ENCODE measurements at places on chromosomes 2 and 18.

- no peak for DNase-seq
These were observed 227.0 kb upstream of the SIX2 start for GRCh38 chr2:45236268-45236667.

GRCh38 chr18:25830787-25831186, 259.6 kb downstream of the SS18 start:
- no peak for DNase-seq

DNA sequence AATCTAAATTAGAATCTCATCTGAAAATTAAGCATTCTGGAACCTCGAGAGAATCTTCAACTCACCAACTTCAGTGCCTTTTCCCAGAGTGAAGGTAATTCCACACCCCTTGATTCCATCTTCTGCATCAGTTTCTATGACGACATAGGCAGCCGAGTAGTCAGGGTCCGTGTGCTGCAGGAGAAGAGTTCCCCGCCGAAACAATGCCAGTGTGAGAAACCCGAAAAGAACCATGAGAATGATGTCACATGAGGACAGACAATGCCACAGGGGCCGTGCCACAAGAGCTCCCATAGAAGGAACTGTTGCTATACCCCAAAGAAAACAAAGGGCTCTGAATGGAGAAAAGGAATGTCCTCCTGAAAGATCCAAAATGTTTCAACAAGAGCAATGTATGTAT, 6.0 kb downstream of the ENOSF1 start:
- DNase-seq = no peak

- no peak for DNase-seq
These were observed 52.7 kb downstream of the ABCB11 start for GRCh38 chr2:168978461-168978861.

GRCh38 chr2:206176901-206177300, 17.2 kb downstream of the EEF1B2 start:
- DNase-seq = no peak

DNA sequence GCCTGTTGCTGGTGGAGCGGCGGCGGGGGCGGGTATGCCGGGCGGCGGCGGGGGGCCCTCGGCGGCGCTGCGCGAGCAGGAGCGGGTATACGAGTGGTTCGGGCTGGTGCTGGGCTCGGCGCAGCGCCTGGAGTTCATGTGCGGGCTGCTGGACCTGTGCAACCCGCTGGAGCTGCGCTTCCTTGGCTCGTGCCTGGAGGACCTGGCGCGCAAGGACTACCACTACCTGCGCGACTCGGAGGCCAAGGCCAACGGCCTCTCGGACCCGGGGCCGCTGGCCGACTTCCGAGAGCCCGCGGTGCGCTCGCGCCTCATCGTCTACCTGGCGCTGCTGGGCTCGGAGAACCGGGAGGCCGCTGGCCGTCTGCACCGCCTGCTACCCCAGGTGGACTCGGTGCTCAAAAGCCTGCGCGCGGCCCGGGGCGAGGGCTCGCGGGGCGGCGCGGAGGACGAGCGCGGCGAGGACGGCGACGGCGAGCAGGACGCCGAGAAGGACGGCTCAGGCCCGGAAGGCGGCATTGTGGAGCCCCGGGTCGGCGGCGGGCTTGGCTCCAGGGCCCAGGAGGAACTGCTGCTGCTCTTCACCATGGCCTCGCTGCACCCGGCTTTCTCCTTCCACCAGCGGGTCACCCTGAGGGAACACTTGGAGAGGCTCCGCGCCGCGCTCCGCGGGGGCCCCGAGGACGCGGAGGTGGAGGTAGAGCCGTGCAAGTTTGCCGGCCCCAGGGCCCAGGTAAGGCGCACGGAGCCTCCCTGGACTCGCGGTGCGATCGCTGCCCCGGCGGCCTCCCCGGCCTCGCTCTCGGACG, 1.0 kb downstream of the ZCCHC2 start:
- DNase-seq = no peak

- no peak for DNase-seq
These were observed 148.6 kb downstream of the HAUS1 start for GRCh38 chr18:46252759-46253158.

DNA sequence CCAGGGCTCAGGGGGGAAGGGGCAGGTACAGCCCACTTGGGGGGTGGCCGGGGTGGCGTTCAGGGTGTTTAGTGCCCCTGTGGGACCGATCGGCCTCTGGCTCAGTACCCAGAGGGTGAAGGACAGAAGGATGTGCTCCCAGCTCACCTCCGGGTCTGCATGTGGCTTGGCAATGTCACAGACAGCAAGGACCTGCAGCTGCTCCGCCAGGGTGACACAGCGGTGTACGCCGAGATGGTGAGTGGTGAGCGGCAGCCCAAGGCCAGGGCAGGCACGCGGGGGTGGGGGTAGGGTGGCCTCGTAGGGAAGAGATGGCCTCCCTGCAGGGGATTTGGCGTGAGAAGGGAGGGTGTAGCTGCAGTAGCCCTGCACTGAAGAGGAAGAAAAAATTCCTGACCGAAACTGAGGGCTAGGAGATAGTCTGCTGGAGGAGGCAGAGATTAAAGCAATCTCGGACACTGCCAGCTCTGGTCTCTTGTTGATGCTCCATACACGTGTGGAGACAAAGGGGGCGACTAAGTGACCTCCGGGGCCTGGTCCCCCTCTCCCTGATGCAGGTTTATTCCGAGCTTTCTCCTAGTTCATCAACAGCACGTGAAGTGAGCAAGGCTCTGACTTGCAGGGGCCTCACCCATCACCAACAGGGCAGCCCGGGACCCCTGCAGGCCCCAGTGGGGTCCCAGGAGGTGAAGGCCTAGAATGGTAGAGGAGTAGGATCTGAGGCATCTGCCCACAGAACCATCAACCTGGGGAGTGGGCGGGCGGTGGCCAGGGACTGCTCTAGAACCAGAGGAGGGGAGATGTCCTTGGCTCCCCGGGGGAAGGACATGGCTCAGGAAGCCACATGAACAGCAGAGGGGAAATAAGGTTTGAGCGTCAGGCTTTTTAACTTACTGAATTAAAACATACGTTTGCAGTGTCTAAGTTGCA, 45.4 kb downstream of the FER1L5 start:
- DNase-seq = no peak

GRCh38 chr2:67526283-67526682, 129.2 kb downstream of the ETAA1 start:
- DNase-seq = no peak

DNA sequence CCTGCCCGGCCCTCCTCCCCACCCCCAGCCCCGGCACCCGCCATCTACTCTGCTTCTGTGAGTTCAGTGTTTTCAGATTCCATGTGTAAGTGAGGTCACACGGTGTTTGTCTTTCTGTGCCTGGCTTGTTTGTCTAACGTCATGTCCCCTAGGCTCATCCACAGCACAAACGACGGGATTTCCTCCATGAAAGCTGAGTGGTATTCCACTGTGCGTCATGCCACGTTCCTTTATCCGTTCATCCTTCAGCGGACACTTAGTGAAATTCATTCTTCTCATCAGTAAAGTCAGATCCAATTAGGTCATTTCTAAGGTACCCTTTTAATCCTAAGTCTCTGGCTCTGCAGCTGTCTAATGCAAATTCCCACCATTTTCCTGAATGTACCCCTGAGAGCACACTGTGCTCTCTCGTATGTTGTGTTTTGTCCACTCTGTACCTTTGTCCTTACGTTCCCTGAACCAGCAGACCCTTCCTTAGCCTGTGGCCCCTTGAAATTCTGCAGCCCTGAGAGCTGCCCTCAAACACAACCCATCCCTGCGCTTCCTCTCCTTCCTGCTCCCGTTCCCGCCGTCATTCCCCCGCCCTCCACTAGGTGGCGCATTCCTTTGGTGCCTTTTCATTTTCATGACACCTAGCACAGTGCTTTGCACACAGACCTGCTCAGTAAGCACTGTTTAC, 44.1 kb downstream of the TRAPPC12 start:
- DNase-seq = peak; percentile 36

- DNase-seq = no peak
These were observed 34.4 kb downstream of the ZFP36L2 start for GRCh38 chr2:43191947-43192516.

- no peak for DNase-seq
These were observed 133.4 kb downstream of the DOCK10 start for GRCh38 chr2:224908818-224909217.

DNA sequence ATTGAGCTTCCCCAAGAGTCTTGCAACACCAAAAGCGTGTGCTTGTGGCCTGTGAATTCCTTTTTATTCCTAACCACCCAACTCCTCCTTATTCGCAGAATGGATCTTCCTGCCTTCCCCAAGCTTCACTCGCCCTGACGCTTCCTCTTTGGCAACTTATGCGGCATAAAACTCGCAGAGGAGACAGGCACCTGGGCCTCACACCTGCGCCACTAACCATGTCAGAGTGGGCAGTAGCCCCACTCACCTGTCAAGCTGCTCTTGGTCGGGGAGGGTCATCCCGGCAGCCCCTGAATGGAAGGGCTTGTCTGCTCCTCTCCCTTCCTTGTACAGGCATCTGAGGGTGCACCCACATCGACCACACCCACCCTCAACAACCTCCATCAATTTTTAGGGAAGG, 106.9 kb upstream of the GPC1 start:
- no peak for DNase-seq

DNA sequence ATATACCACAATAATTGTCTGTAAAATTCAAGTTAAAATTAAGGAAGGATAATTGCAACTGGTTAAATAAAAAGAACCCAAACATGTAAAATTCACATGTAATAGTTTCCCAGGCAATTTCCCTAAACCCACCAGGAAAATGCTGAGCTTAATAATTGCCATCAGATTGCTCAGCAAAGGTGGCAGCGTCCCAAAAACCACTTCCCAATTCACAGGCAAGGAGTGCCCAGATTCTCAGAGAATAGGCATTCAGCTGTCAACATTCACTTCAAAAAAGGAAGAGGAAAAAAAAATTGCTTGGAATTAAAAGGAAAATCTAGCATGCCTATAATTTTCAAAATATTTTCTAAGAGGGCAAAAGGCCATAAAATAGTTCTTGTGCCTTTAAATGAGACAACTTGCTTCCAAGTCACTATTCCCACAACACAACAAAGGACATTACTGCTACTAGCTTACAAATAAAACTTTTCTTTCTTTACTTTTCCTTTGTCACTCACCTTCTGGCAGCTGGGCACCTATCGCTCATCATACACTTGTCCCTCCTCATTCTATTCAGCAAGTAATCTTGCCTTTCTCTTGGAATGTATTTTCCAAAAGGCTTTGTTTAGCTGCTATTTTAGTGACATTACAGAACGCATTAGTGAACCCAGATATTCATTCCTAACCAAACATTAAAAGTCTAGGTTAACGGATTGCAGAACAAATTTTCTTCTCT, 15.2 kb downstream of the SRBD1 start:
- no peak for DNase-seq

DNA sequence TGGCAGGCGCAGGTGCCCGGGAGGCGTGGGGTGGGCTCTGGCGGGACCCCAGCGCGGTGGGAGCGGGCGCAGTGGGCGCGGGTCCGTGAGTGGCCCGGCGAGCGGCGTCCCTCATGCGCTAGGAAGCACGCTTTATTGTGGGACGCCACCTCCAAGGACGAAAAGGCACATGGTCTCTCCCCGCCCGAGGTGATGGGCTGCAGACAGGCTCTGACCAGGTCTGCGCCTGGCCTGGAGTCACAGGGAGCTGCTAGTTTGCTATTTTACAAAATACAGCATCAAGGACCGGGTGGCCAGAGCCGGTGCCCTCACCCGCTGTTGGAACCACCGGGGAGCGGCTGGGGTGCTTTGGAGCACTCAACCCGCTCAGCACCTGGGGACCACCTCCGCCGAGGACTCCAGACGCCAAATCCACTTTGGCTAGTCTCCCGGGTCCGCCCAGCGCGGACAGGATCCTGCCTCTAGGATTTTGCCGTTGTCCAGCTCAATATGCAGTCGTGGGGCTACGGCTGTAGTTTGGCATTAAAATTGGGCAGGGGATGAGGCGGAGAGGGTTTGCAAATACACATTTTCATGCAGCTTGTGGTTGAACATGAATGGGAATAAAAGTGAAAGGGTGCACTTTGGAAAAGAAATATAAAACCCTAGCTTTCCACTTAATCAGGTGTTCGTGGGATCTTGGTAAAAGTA, 65.4 kb downstream of the LRRFIP1 start:
- DNase-seq = no peak

GRCh38 chr18:45373286-45373880, 241.9 kb upstream of the SLC14A2 start:
- no peak for DNase-seq

DNA sequence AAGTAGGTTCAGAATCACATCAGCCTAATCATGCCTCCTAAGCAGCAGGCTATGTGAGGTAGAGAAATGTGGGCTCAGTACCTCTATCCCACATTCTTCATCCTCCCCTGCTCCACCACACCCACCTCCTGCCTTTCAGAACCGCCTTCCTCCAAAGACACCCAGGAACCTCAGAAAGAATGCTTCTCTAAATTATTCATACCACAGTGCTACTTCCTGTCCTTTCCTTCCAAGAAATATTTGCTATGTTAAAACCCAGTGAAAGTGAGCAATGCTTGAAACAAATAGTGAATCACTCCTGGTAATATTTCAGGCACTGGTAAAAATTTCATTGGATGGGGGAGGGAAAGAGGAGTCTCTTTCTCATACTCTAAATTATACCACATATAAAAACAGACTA, 24.0 kb upstream of the CREB1 start:
- peak; percentile 87 for DNase-seq

DNA sequence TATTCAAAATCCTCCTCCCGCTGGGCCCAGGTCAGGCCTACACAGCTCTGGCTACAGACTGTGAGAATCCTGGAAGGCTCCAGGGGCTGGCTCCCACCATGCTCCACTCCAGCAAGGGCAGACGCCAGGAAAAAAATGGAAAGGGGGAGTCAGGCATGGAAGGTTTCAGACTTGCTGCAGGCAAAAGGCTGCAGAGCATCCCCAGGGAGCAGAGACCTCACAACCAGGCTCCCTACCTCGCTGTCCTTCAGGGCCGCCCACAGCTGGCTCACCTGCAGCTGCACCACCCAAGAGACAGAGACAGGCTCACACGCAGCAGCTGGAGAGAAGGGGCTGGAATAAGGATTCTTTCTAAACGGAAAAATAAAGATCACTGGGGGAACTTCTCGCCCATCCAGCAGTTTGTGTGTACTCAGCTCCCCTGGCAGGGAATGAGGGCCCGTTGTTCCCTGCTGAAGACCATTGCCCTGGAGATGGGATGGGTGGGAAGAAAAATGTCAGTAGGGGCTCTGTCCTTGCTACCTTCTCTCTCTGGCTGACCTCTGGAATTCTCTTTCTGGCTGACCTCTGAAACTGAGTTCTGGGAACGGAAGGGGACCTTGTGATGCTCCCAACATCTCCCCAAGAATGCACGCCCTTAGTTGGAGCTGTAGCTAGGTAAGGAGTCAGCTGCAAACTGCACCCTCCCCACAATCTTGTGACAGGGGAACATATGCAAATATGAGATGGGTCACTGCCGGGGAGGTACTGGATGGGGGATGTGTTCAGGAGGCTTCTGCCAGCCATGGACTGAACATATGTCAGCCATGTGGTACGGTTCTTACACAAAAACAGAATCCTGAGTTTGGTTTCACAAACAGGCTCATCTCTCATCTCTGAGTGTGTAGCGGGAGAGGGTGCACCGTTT, 34.5 kb downstream of the BCL2 start:
- no peak for DNase-seq

DNA sequence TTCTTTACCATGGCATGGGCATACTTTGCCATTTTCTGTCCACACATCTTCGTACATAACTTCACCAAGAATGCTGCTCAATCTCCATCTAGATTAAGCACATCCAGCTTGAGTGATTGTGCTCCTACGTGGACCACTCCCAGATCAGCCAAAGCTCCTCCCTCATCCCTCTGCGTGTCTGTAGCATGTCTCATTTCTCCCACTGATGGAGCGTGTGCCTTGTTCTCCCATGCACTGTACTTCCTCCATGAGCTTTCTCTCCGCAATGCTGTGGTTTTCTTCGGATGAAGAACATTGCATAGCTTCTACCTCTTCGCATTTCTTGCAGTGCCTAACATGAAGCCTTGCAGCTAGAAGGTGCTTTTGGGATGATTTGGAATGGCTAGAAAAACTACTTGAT, 13.5 kb downstream of the CCL20 start:
- DNase-seq = no peak
